Type B pancreatic cell (in vitro differentiated cells): ENCODE measurements at places on chromosomes 4 and X. TPM values are rescaled to one million over a fixed set of nuclear protein-coding genes. Genes with fewer than 3 reads are reported as not detected.

ETDA gene
- not detected in 2 replicates for total RNA-seq

GYPA gene
- not detected in 2 replicates for total RNA-seq

ODAM gene
- total RNA-seq: 0.90 and 4.6 TPM in 2 replicates

EFHC2 gene
- 0.21 and 2.1 TPM in 2 replicates for total RNA-seq

FRG2 gene
- total RNA-seq: not detected in 2 replicates

CENPI gene
- total RNA-seq: 5.5 and 18.8 TPM in 2 replicates

LIMCH1 gene
- 35.7 and 67.9 TPM in 2 replicates for total RNA-seq

LRAT gene
- 7.2 and 7.4 TPM in 2 replicates for total RNA-seq

TCP11X1 gene
- 0.52 TPM in 1 of 2 replicates, not detected in the other for total RNA-seq

ARMCX4 gene
- total RNA-seq: 12.8 and 19.4 TPM in 2 replicates

PDZD11 gene
- total RNA-seq: 41.5 and 44.0 TPM in 2 replicates

CTAG1B gene
- not detected in 2 replicates for total RNA-seq

IRS4 gene
- 0.81 and 13.7 TPM in 2 replicates for total RNA-seq

ASB12 gene
- 0.63 TPM in 1 of 2 replicates, not detected in the other for total RNA-seq

ZBTB49 gene
- total RNA-seq: 7.8 and 9.7 TPM in 2 replicates

MAGIX gene
- 4.8 and 7.0 TPM in 2 replicates for total RNA-seq

PRPS2 gene
- 44.0 and 51.7 TPM in 2 replicates for total RNA-seq

GAGE12J gene
- not detected in 2 replicates for total RNA-seq

TSC22D3 gene
- total RNA-seq: 21.0 and 34.2 TPM in 2 replicates

SATL1 gene
- 0.07 and 0.31 TPM in 2 replicates for total RNA-seq

PDE5A gene
- 23.9 and 77.4 TPM in 2 replicates for total RNA-seq

FGF2 gene
- total RNA-seq: 0.98 and 6.5 TPM in 2 replicates

SCFD2 gene
- 11.2 and 12.3 TPM in 2 replicates for total RNA-seq

NUP62CL gene
- 3.0 and 4.2 TPM in 2 replicates for total RNA-seq

IL21 gene
- total RNA-seq: not detected in 2 replicates

MAOB gene
- 5.5 and 20.8 TPM in 2 replicates for total RNA-seq

RIBC1 gene
- total RNA-seq: 1.9 and 2.7 TPM in 2 replicates

TLR2 gene
- 0.74 and 1.2 TPM in 2 replicates for total RNA-seq

PRRG3 gene
- 0.43 and 2.6 TPM in 2 replicates for total RNA-seq

TIMM17B gene
- 64.4 and 77.4 TPM in 2 replicates for total RNA-seq

ABCE1 gene
- 62.1 and 77.9 TPM in 2 replicates for total RNA-seq
